ENCODE measurements at places on chromosomes 16 and 17. TPM values are rescaled to one million over a fixed set of nuclear protein-coding genes. Genes with fewer than 3 reads are reported as not detected.

DNA sequence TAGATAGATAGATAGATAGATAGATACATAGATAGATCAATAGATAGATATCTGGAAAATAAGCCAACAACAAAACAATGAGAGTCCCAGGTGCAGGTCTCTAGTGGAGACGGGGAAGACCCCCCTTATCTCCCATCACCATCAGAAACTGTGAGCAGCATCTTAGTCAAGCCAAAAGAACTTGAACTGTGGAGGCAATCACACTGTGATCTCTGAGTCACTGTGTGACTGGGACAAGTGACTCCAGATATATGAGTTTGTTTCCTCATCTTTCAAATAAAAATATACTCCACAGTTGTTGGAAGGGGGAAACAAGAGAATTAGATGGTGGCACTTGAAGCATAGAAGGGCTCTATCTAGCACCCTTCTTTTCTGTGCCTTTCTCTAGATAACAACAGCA lies 42.1 kb downstream of the NOG start:
- no peak overlapping the region for H3K27ac ChIP-seq
- no peak overlapping the region for H3K4me3 ChIP-seq
- no peaks in the 10 kb centered on the region for H3K27me3 ChIP-seq
- no peaks in the 10 kb centered on the region for H3K4me1 ChIP-seq

- DNase-seq: no peak
- no peaks in the 10 kb centered on the region for H3K36me3 ChIP-seq
- H3K4me1 ChIP-seq: peaks cover 9% of the 10 kb centered on the region
- H3K27me3 ChIP-seq: no peaks in the 10 kb centered on the region
- no peak overlapping the region for H3K27ac ChIP-seq
Observed at GRCh38 chr17:76363107-76363842, 9.6 kb upstream of the PRPSAP1 start.

Gene OTOP3
- not detected for total RNA-seq

DNA sequence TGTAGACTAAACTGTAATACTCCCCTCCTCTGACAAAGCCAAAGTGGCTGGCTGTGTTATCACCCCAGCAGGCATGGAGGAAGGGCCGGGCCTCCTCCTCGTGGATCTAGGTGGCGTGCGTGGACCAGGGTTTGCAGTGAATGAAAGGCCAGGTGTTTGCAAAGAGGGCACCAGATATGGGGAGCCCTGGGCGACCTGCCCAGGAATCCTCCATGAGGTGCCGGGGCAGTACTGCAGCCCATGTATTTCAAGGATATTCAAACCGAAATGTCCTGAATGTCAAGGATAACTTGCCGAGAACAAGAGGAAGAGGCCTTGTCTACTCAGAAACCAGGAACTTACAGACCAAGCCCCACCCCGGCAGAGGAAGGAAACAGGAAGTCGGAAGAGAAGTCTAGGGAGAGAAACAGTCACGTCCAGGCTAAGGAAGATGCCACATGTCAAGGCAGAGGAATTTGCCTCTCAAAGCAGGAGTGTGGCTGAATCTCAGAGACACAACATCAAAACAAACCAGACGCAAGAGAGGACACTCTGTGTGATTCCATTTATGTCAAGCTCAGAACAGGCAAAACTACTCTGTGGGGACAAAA lies 13.7 kb upstream of the OSGIN1 start:
- no peak overlapping the region for H3K27ac ChIP-seq
- H3K36me3 ChIP-seq: no peaks in the 10 kb centered on the region
- H3K4me3 ChIP-seq: no peak overlapping the region
- DNase-seq: peak; percentile 44
- H3K27me3 ChIP-seq: no peaks in the 10 kb centered on the region

GRCh38 chr17:17079336-17079735 lies 37.1 kb downstream of the MPRIP start:
- H3K4me3 ChIP-seq: no peak overlapping the region
- H3K27me3 ChIP-seq: no peaks in the 10 kb centered on the region
- peaks cover 3% of the 10 kb centered on the region for H3K36me3 ChIP-seq
- H3K4me1 ChIP-seq: peaks cover 61% of the 10 kb centered on the region
- peak overlapping the region; percentile 47 for H3K27ac ChIP-seq

DNA sequence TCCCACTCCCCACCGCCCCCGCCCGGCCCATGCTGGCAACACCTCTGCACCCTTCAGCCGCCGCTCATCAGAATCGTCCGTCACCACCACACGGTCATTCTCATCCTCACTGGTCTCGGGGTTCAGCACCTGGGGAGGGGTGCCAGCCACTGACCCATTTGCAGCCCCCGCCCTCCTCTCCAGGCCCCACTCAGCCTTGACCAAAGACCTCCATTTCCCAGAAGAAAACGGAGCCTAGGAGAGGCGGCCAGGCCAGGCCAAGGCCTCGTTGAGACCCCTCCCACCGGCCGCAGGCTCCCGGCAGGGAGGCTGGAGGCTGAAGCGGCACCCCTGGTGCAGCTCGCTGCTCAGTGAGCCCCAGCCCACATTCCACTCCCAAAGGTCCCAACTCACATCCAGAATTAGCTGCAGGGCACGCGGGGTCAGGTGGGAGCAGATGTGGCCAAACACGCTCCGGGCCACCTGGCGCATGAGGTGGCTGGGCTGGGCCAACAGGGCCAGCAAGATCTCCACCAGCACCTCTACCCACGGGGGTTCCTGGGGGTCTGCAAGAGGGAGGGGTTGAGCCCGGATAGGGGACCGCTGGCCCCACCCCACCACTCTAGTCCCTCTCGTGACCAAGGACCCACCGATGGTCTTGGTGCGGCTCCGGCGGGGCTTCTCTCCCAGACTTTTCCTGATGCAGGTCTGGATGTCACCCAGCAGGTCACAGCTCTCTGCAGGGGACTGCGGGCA lies 9.8 kb downstream of the MYBBP1A start:
- peaks cover 16% of the 10 kb centered on the region for H3K4me1 ChIP-seq
- H3K36me3 ChIP-seq: peaks cover 68% of the 10 kb centered on the region
- H3K4me3 ChIP-seq: no peak overlapping the region

Measured in upper lobe of left lung (tissue), 6 donors.